ENCODE measurements at places on chromosomes 4 and X. TPM values are rescaled to one million over a fixed set of nuclear protein-coding genes. Genes with fewer than 3 reads are reported as not detected.

PRKG2 gene
- not detected for total RNA-seq

GPC3 gene
- not detected for total RNA-seq

RPS6KA6 gene
- 6.5 TPM for total RNA-seq

UGT2B15 gene
- total RNA-seq, result not detected

NLGN4X gene
- 0.31 TPM for total RNA-seq

TEX11 gene
- not detected for total RNA-seq

TMEM175 gene
- 20.2 TPM for total RNA-seq

POU4F2 gene
- total RNA-seq, result not detected

- peak overlapping the region; percentile 56 for H3K4me3 ChIP-seq
- 0 out of 2 replicates have a peak overlapping the region, but pooled peaks have one; percentile 41 for H3K27ac ChIP-seq
- H3K36me3 ChIP-seq, result no peaks in the 10 kb centered on the region
- peaks cover 24% of the 10 kb centered on the region for H3K4me1 ChIP-seq
- DNase-seq, result no peak
- peaks cover 14% of the 10 kb centered on the region for H3K27me3 ChIP-seq
These were observed 325.5 kb upstream of the F9 start for GRCh38 chrX:139204898-139205667.

DNA sequence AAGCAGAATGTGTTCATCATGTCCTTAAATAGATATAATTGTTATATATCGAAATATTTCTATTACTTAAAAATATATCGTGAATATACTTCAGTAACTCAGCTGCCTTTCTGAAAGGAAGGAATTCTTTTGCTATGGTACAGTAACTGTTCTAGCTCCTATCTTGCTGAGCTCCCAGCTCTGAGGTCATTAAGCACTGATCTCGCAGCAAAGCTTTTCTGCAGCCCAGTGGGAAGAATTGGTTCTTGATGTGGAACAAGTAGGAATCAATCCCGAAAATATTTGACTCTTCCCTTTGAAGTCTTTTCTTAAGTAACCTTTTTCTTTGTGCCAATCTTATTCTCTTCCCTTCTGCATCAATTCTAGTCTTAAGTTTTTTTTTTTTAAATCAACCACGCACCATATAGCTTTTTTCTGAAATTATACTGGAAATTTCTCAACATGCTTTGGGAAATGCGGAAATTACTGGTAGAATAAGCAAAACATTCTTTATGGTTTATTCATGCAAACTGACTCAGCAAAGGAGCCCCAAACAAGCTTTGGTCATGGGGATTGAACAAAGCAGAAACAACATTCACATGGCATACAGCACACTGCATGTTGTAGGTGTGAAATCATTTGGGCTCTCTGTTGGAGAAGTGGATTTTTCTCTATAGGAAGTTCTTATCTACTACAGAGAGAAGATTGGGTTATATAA is 428.9 kb upstream of the GNPDA2 start:
- no peaks in the 10 kb centered on the region for H3K27me3 ChIP-seq
- DNase-seq, result peak; percentile 37
- no peak overlapping the region for H3K27ac ChIP-seq
- no peaks in the 10 kb centered on the region for H3K36me3 ChIP-seq
- H3K4me1 ChIP-seq, result no peaks in the 10 kb centered on the region
- no peak overlapping the region for H3K4me3 ChIP-seq

DNA sequence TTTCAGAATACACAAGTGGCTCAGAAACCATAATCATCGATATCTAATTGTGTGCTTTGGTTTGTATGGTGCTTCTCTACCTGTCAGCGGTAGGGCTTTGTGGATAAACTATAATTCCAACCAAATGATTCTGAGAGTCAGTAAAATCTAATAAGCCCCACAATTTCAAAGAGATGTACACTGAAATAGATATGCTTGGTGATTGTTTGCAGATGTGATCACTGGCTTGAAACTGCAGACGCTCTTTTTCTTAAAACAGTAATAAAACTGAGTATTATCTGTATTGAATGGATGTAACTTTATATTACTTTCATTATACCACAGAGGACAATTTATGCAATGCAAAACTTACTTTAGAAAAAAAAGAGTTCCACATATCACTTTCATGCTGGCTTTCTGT is 198.8 kb upstream of the ANXA10 start:
- H3K4me1 ChIP-seq, result no peaks in the 10 kb centered on the region
- no peak overlapping the region for H3K27ac ChIP-seq

DNA sequence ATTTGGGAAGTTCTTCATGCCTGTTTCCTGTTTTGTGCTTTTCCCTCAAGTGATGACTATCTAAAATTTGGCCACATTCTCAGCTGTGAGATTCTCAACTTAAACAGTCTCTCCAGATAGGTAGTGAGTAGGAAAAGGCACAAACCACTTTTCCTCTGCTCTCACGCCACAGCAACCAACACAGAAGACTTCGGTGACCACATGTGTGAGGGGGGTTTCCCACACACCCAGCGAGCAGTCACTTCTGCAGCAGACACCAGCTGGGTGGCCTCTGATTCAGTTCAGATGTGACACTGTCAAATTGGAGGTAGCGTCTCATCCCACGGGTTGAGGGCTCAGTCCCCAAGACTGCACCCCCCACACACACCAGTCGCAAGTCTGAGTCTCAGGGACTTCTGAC is 25.1 kb upstream of the CLDN34 start:
- H3K36me3 ChIP-seq, result no peaks in the 10 kb centered on the region
- DNase-seq, result no peak
- H3K4me3 ChIP-seq, result no peak overlapping the region
- H3K27ac ChIP-seq, result no peak overlapping the region
- no peaks in the 10 kb centered on the region for H3K27me3 ChIP-seq

DNA sequence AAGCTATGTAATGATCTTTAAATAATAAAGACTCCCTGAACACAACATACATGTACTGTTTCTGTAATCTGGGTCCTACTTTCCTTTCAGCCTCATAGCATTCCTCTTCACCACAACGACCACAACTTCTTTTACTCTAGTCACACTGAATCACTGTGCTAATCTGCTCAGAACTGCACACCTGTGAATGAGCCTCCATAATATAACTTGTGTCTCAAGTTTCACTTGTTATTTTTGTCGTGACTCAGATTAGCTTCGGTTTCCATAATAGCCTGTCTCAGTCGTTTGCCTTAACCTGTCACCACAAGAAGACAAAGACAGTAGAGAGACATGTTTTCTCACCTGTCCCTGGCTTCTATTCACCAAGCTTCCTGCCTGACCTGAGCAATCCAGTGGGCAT is 61.8 kb downstream of the MAGED1 start:
- H3K4me3 ChIP-seq, result no peak overlapping the region
- H3K36me3 ChIP-seq, result no peaks in the 10 kb centered on the region
- H3K27me3 ChIP-seq, result no peaks in the 10 kb centered on the region
- H3K4me1 ChIP-seq, result no peaks in the 10 kb centered on the region
- H3K27ac ChIP-seq, result no peak overlapping the region

DNA sequence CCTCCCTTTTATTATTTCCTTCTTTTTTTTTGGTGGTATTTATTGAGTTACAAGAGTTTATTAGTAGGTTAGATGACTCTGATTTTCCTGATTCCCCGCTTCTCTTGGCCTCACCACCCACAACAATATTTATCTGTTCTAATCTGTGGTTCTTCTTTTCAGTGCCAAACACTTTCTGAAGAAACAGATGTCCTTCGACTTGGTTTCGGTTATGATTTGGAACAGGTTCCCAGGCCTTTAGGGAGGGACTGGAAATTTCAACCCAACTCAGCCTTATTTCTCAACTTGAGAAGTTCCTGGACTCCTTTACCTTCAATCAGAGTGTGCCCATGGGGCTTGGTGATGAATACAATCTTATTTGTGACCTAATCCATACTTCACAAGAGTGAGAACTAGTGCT is 108.1 kb downstream of the UCHL1 start:
- no peak overlapping the region for H3K27ac ChIP-seq
- peaks cover 34% of the 10 kb centered on the region for H3K36me3 ChIP-seq
- H3K4me1 ChIP-seq, result peaks cover 27% of the 10 kb centered on the region
- H3K27me3 ChIP-seq, result no peaks in the 10 kb centered on the region

GRCh38 chr4:17493619-17494018 is 18.3 kb downstream of the QDPR start:
- DNase-seq, result no peak
- H3K27me3 ChIP-seq, result no peaks in the 10 kb centered on the region
- H3K4me1 ChIP-seq, result no peaks in the 10 kb centered on the region
- H3K36me3 ChIP-seq, result no peaks in the 10 kb centered on the region
- no peak overlapping the region for H3K4me3 ChIP-seq
- no peak overlapping the region for H3K27ac ChIP-seq

DNA sequence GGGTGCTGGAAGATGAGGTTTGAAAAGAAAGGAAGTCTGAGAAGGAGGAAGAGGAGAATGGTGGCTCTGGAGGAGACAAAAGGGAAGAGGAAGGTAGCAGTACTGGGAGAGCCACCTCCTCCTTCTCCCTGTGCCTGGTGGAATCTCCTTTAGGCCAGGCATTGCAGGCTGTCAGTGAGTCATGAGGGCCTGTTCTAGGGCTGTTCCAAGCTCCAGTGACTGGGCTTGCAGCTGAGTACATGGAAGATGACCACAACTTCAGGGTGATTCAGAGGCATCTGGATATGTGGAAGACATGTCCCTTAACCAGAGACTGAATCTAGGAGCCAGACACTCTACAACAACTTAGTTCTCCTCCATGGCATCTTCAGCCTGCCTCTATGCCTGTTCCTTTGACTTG is 107.8 kb downstream of the EFNB1 start:
- DNase-seq, result peak; percentile 50
- no peaks in the 10 kb centered on the region for H3K27me3 ChIP-seq
- H3K36me3 ChIP-seq, result no peaks in the 10 kb centered on the region
- no peak overlapping the region for H3K4me3 ChIP-seq
- H3K27ac ChIP-seq, result no peak overlapping the region
- H3K4me1 ChIP-seq, result peaks cover 8% of the 10 kb centered on the region

GRCh38 chr4:140944199-140944515 is 188.0 kb upstream of the TBC1D9 start:
- H3K4me1 ChIP-seq, result no peaks in the 10 kb centered on the region
- no peak overlapping the region for H3K4me3 ChIP-seq
- H3K27me3 ChIP-seq, result no peaks in the 10 kb centered on the region
- H3K36me3 ChIP-seq, result no peaks in the 10 kb centered on the region

GRCh38 chr4:40132816-40133215 is 64.0 kb upstream of the RHOH start:
- H3K36me3 ChIP-seq, result 0 out of 2 replicates have a peak, but pooled peaks cover 4% of the 10 kb centered on the region
- H3K4me3 ChIP-seq, result no peak overlapping the region
- DNase-seq, result no peak
- H3K4me1 ChIP-seq, result no peaks in the 10 kb centered on the region

GRCh38 chr4:16790508-16790907 is 107.9 kb downstream of the LDB2 start:
- DNase-seq, result no peak
- peaks cover 2% of the 10 kb centered on the region for H3K27me3 ChIP-seq
- no peak overlapping the region for H3K27ac ChIP-seq

Measured in PC-9 (cell line).